ENCODE measurements at places on chromosomes 6 and 20.

DNA sequence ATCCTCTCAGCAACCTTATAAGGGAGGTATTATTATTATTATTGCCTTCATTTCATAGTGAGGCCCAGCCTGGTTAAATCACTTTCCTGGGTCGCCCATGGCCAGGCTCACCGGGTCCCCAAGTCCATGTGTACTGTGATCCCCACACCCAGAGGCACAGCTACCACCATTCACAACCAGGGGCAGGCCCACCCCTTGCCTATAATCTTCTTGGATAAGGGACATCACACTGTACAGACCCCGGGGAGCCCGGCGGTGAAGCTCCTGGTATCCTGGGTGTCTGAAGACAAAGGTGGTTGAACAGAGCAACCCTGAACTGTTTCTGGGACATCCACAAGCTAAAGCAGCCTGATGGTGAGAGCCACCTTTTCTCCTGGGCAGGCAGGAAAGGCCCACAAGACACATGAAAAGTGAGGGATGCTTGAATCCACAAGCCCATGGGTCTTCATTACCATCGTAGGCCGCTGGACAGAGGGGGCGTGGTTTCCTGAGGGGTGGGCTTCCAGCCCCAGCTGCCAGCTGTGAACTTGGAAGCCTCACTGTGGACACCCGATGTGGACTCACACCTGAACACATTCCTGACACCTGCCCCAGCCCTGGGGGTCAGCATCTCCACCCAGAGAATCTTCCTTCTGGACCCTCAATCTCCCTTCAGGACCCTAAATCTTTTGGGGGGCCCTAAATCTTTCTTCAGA is 185.5 kb upstream of the PMEPA1 start:
- no peak for DNase-seq

GRCh38 chr6:39231521-39232243 is 2.4 kb upstream of the KCNK5 start:
- DNase-seq, result no peak

DNA sequence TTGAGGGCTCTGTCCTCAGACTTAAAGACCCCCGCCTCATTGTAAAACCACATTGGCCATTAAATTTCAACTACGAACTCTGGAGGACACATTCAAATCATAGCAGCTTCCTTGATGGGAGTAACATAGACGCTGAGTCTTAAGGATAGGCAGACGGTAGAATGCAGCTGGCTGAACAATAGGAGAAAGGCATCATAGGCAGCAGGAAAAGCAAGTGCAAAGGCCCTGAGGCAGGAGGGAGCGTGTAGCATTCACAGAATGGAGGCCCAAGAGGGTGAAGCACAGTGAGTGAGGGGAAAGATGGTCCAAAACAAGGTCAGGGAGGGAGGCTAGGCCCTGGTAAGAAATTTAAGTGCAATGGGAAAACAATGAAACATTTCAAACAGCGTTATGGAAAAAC is 8.6 kb upstream of the PFDN4 start:
- no peak for DNase-seq

DNA sequence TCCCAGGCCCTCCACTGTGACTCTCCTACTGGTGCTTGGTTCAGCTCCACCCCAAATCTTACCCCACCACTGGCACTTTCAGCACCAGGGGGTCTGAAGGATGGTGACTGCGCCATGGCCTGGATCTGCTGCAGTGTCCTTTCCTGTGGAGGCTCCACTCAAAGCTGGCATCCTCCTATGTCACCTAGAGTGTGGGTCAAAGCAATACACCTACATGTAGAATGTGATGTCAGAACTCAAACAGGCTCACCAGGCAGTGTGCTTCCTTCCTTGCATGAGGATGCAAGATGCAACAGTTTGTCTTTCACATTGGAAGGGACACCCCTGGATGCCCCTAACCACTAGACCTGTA is 32.8 kb upstream of the MICB start:
- DNase-seq, result no peak

- no peak for DNase-seq
Observed at GRCh38 chr20:49768204-49769047, 44.2 kb upstream of the SLC9A8 start.

DNA sequence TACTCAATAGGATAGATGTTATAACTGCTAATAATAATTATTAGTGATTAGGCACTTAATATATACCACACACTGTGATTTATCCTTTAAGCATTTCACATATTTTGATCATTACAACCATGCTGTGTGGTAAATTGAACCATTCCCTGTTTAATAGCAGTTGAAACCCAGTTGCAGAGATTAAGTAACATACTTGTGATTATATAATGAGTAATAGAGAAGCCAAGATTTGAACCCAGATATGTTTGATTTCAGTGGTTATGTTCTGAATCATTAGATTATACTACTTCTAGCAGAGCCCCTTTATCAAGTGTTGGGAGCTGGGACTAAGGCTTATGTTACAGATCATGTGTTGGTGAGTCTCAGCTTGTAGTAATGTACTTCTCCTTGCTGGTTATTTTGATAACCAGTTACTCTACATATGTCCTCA is 44.1 kb downstream of the STK4 start:
- no peak for DNase-seq

- no peak for DNase-seq
Observed at GRCh38 chr6:52712136-52712535, 41.2 kb downstream of the TMEM14A start.

- DNase-seq, result no peak
Observed at GRCh38 chr6:169427856-169428255, 174.2 kb upstream of the THBS2 start.

DNA sequence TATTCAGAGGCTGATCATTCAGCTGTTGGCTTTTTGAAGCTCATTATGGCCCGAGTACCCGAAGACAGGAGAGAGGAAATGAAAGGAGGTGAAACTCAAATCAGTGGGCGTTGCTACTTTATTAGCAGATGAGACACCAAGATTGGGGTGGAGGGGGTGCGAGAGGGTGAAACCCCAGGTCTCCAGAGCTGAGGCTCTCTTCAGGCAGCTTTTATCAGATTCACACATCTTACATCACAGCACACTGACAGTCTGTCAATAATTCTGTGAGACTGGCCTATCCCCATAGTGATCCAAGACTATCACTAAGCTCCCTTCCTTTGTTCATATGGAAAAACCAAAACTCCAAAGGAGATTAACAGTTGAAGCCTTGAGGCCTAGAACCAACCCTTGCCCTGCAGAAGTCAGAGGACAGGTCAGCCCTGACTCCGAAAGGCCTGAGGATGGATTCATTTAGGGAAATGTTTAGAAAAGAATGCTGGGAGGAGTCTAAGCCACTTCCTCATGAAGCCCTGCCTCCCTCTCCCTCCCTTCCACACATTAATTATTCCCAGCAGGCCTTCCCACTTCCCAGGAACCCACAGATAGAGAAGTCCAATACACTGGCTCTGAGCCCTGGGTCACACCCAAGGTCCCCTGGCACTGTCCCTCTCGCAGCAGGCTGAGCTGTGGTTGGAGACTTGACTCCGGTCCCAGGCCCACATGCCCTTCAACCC is 23.2 kb downstream of the TRERF1 start:
- DNase-seq, result peak; percentile 65

DNA sequence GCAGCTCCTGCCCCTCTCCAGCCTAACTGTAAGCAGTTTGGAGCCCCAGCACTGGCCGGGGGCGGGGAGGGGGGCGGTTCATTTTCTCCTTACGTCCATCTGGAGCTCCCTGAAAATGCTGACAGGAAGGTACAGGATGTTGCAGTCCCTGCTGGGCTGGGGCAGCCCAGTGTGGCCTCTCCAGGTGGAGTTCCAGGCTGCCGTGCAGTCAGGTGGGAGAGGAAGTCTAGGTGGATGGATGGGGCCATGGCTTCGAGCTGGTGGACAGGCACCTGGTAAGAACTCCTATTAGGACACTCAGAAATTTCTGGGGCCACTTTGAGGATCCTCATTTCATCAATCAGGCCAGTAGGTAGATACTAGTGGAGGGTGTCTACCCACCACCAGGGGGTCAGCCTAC is 295.2 kb downstream of the CDH26 start:
- no peak for DNase-seq

DNA sequence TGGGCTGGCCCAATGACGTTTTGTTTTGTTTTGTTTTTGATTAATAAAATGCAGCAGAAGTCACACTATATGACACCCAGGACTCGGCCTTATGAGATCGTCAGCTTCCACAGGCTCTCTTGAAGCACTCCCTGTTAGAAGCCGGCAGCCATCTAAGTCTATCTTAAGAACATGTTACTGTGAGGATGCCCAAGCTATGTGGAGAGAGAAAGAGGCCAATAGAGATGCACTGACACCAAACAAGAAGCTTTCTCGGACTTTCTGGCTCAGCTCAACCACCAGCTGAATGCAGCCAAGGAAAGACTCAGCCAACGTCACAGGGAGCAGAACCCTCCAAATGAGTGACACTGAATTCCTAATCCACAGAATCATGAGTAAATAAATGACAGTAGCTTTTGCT is 14.0 kb downstream of the SGK1 start:
- DNase-seq, result no peak

- no peak for DNase-seq
Observed at GRCh38 chr6:108556866-108557493, 3.7 kb upstream of the FOXO3 start.

DNA sequence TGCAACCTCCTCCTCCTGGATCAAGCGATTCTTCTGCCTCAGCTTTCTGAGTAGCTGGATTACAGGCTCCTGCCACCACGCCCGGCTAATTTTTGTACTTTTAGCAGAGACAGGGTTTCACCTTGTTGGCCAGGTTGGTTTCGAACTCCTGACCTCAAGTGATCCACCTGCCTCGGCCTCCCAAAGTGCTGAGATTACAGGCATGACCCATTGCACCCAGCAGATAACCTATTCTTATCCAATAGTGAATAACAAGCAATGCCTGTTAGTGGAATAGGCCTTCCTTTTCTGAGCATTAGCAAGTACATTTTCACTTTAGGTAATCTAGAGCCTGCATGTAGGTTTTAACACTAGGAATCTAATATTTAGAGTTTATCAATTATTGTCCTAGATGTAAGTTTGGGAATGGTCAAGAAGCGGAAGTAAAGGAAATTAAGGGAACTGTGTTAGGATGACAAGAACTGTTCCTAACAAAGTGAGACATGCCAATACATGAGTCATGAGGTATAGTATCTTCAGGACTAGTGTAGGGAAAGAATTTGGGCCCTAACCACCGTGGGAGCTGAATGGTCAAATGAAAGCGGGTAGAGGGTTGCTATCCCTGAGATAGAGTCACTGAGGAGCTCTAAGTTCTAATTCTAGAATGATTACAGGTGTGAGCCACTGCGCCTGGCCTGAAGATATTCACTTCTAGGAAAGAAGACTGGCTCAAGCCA is 15.0 kb downstream of the BLTP3A start:
- DNase-seq, result no peak

- DNase-seq, result no peak
Observed at GRCh38 chr20:62275219-62275618, 27.6 kb upstream of the ADRM1 start.

- no peak for DNase-seq
Observed at GRCh38 chr6:167129562-167129961, 6.7 kb downstream of the CCR6 start.

DNA sequence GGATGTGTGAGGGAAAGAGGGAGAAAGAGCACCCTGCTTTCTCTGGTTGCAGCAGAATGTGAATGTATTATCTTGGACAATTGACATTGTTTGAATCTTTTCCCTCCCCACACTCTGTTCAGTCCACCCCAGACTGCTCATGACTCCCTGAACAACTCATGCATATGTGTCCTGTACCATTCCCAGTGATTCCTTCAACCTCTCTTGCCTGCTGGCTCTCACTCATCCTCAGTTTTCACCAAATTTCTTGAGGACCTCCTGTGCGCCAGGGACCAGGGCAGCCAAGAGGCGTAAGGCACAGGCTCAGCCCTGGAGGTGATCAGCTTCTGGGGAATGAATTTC is 5.4 kb downstream of the NOX3 start:
- no peak for DNase-seq

- DNase-seq, result no peak
Observed at GRCh38 chr6:3081960-3082359, 13.7 kb downstream of the RIPK1 start.

- no peak for DNase-seq
Observed at GRCh38 chr20:24164360-24164759, 175.8 kb upstream of the GGTLC1 start.

DNA sequence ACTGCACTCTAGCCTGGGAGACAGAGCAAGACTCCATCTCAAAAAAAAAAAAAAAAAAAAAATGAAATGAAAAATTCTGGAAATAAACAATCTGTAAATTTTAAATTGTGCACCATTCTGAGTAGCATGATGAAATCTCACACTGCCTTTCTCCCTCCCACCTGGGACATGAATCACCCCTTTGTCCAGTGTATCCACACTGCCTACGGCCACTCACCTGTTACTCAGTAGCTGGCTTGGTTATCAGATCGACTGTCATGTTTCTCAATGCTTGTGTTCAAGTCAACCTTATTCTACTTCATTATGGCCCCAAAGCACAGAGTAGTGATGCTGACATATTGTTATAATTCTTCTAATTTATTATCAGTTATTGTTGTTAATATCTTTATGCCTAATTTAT is 58.7 kb upstream of the MTHFD1L start:
- DNase-seq, result no peak

- no peak for DNase-seq
Observed at GRCh38 chr20:9068841-9069663, at the start of gene PLCB4. Gene PLCB4 (plus strand): TSS chr20:9069087. CDS start chr20:9307815, 238,728 bp downstream.

DNA sequence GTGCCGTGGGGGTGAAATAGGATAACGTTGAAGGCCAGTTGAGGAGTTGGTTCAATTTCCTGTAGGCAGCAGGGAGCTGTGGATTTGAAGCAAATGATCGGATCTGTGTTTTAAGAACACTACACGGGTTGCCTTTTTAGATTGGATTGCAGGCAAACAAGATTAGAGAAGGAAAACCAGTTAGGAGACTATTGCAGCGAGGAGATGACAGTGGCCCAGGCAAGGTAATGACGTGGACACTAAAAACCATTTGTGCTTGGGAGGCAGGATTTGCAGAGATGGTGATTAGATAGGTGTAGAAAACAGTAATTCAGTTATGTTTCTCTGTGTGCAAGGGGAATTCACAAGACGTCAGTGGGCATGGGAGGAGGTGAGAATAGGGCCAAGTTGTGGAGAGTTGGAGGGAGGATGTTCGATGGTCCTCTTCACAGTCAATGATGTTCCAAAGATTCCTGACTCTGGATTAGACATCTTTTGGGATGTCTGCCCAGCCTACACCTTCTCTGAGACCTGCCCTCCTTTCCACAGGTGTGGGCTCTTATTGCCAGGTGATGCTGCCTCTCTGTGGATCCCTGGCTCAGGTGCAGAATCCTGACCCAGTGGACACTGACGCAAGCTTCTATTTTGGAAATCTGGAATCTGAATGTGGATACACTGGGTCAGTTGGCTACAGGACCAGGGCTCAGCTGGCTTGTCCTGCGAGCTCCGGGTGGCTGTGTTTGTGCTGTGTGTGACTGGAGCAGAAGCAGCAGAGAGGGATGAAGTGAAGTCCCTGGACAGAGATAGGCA is 54.2 kb downstream of the TFAP2C start:
- DNase-seq, result no peak

- DNase-seq, result no peak
Observed at GRCh38 chr6:24441599-24441904, 38.8 kb downstream of the MRS2 start.

DNA sequence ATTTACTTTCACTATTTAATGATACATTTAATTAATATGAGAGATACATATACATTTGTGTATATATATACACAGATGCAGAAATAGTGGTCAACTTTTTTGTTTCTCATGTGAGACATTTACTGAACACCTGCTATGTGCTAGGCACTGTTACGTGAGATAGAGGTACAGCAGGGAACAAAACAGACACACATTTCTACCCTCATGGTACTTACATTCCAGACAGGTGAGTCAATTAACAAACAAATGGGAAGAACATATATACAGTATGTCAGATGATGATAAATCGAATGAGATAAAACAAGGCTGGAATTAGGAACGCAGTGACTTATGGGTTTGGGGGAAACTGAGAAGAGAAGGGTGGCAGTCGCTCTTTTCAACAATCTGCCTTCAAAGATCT is 5.1 kb downstream of the TFB1M start:
- no peak for DNase-seq

Measured in GM12864 (cell line).